PC-3 (cell line): ENCODE measurements at places on chromosomes 2 and 18. TPM values are rescaled to one million over a fixed set of nuclear protein-coding genes. Genes with fewer than 3 reads are reported as not detected.

DPYSL5 gene
- total RNA-seq: not detected in 2 replicates

DNA sequence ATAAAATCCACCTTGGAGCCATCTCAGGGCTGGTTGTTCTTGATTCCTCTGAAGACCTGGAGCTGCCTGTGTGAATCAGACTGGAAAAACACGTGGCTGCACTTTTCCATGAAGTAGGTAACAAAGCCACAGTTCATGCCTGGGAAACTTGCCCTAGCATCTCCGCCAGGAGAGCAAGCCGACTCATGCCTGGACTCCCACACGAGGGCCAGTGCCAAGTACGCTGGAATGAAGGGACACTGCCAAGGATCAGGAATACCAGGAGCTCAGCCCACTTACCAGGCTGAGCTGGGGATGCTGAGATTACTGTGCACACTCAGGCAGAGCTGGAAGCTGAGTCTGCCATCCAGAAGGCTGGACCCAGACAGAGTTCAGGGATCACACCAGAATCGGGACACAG lies 10.9 kb upstream of the FHL2 start:
- peak; percentile 95 for DNase-seq

GRCh38 chr2:2020897-2021296 lies 276.6 kb upstream of the PXDN start:
- no peak for DNase-seq

GAL3ST2 gene
- total RNA-seq: not detected in 2 replicates

GRCh38 chr2:148218326-148219075 lies 197.6 kb downstream of the MBD5 start:
- no peak for DNase-seq

- no peak for DNase-seq
Observed at GRCh38 chr18:78776706-78777285, 202.8 kb upstream of the SALL3 start.

UCN gene
- 0.52 and 3.6 TPM in 2 replicates for total RNA-seq

DNA sequence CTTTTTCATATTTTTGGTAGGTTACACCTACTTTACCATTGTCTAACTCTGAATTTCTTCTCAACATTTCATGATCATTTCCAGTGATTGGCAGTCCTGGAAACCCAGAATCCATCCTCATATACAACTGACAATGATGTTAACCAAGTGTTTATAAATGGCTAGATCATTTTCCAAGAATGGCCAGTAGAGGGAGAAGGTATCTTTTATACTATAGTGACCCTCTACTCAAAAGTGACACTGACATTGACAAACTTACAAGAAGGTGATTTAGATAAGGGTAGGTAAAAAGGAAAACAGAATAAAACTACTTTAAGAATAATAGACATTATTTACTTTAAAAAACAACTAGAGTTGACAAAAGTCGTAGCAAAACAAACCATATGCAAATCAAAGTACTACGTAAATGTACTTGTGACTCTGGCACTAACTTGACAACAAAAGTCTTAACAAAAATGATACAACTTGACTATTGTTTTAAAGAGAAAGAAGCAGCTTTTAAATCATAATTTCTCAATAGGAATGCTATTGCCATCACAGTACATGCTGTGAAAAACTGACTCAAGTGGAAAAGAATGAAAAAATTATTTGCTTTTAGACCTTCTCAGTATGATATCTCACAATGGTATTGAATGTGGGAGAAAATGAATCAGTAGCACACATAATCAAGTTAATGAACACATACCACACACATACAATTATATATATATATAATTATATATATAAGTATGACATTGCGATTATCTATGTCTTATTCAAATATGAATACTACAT lies 76.6 kb upstream of the GRB14 start:
- DNase-seq: peak; percentile 54

DNA sequence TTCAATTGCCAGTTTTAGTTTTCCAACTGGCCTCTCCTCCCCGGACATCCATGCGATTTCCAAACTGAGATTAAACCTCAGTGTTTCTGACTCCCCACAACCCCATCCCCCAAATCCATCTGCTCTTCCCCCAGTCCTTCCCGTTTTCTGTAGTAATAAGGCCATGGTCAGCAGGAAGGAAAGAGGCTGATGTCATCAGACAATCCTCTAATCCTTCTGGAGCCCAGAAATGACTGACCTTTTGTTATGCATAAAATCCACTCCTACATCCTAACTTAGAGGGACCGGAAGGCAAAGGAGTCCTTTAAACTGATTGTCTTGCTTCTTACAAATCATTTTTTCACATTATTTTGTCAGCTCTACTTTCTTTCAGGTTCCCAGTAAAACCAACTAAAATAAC lies 155.8 kb downstream of the INO80D start:
- DNase-seq: no peak

GRCh38 chr2:29567906-29568520 lies 353.4 kb downstream of the ALK start:
- no peak for DNase-seq
